ENCODE measurements at places on chromosomes 16 and 17. TPM values are rescaled to one million over a fixed set of nuclear protein-coding genes. Genes with fewer than 3 reads are reported as not detected.

PROCA1 gene
- total RNA-seq = 6.1 TPM

DNA sequence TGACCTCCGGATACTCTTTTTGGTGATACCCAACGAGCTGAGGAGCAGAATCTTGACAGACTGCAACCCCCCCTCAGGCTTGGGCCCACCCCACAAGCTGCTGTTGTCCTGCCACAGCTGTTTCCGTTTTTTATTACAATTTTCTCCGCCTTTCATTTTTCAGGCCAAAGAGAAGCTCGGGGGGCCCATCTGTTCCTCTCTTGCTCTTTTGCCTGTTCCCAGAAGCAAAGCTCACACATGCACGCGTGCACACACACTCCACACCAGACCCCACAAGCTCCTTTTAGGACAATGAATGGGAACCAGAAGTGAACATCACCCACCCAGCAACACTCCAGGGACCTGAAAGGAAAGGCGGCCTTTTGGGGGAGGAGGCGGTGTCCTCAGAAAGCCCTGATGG lies 16.3 kb downstream of the SOX9 start:
- H3K4me1 ChIP-seq = no peaks in the 10 kb centered on the region
- no peaks in the 10 kb centered on the region for H3K36me3 ChIP-seq
- no peak for DNase-seq
- no peaks in the 10 kb centered on the region for H3K27me3 ChIP-seq
- H3K4me3 ChIP-seq = no peak overlapping the region

DNA sequence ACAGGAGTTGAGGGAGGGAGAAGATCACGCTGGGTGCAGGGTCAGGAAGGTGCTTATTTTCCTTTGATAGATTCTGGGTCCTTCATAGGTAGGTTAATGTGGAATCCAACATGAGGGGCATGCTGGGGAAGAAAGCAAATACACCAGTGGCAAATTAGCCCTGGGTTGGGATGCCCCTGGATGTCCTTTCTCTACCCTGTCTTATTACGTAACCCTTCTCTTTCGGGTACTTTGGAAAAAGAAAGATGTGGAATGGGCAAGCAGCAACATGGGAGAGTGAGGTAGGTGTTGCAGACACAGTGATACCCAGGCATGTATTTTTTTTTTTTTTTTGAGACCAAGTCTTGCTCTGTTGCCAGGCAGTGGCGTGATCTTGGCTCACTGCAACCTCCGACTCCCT lies 9.1 kb downstream of the SLC7A6 start:
- peaks cover 59% of the 10 kb centered on the region for H3K36me3 ChIP-seq
- no peaks in the 10 kb centered on the region for H3K27me3 ChIP-seq
- no peak for DNase-seq

- H3K36me3 ChIP-seq = no peaks in the 10 kb centered on the region
- H3K4me3 ChIP-seq = no peak overlapping the region
- no peak for DNase-seq
- H3K27me3 ChIP-seq = peaks cover 6% of the 10 kb centered on the region
- H3K4me1 ChIP-seq = peaks cover 25% of the 10 kb centered on the region
Measured at GRCh38 chr17:80104321-80104955, 3.1 kb downstream of the GAA start.

GP2 gene
- total RNA-seq = not detected

AURKB gene
- total RNA-seq = 182 TPM

ATP1B2 gene
- total RNA-seq = not detected

DNA sequence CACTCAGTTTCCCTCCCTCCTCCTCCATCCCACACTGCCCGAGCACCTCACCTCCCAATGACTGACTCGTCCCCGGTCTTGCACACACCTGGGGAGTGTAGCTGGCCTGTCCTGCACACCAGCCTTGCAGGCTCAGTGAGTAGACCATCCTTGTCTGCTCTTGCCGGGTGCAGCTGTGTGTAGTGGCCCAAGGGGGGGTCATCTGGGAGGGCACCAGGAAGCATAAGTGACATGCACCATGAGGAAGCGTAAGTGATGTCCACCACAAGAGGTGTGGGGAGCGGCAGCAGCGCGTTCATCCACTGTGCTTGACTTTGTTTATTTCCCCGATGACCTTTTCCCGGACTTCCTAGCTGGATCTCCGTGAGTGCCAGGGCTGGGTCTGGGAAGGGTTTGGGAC lies 45.5 kb upstream of the CDR2 start:
- H3K4me1 ChIP-seq = no peaks in the 10 kb centered on the region
- no peaks in the 10 kb centered on the region for H3K27me3 ChIP-seq
- H3K36me3 ChIP-seq = peaks cover 26% of the 10 kb centered on the region
- no peak for DNase-seq

GRCh38 chr17:64964796-64965195 lies 45.5 kb upstream of the LRRC37A3 start:
- no peak overlapping the region for H3K4me3 ChIP-seq
- peaks cover 7% of the 10 kb centered on the region for H3K27me3 ChIP-seq
- no peak overlapping the region for H3K27ac ChIP-seq
- peaks cover 63% of the 10 kb centered on the region for H3K4me1 ChIP-seq
- no peak for DNase-seq

RNF40 gene
- total RNA-seq = 102 TPM

DNA sequence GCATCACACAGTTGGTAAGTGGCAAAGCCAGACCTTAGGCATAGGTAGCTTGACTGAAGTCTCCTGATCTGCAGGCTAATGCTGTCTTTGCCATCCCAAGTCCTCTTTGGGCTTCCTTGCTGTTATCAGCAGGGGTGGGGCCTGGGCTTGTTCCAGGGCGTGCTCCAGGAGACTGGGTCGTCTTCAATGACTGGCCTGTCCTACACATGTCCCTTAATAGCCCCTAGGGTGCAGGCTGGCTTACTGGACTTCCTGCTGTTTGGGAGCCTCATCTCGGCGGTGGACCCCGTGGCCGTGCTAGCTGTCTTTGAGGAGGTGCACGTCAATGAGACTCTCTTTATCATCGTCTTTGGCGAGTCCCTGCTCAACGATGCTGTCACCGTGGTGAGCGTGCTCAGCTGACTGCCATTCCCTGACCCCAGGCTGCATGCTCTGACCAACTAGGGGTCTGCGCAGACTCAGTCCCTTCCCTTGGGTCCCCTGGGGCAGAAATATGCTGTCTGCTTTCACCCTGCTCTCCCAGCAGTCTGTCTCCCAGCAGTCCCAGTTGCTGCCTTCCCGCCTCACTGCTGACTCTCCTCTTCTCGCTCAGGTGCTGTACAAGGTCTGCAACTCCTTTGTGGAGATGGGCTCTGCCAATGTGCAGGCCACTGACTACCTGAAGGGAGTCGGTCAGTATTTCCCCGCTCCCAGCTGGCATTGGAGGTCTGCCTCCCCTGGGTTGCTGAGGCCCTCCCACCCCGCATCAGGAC lies 6.2 kb downstream of the SLC9A5 start:
- DNase-seq = no peak
- H3K27me3 ChIP-seq = peaks cover 4% of the 10 kb centered on the region
- no peak overlapping the region for H3K4me3 ChIP-seq
- peaks cover 4% of the 10 kb centered on the region for H3K4me1 ChIP-seq
- H3K36me3 ChIP-seq = no peaks in the 10 kb centered on the region

DNA sequence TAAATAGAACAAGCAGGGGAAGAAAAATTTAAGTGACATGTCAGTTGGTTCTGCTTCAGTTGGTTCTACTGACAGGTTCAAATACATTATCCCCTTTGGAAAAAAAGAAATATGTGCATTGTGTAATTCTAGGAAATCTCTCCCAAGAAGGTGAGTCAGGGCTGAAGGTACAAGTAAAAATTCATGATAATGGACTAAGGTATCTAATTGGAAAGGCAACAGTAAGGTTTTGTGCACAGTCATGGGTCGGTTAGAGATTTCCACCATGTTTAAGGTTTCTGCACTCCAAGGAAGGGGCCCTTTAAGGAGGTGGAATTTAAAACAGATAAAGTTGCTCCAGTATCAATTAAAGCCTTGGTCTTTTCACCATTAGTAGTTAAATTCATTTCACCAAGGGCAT lies 17.9 kb upstream of the B4GALNT2 start:
- no peak overlapping the region for H3K4me3 ChIP-seq
- H3K4me1 ChIP-seq = no peaks in the 10 kb centered on the region
- H3K36me3 ChIP-seq = no peaks in the 10 kb centered on the region
- H3K27ac ChIP-seq = no peak overlapping the region

- H3K36me3 ChIP-seq = peaks cover 16% of the 10 kb centered on the region
- H3K27me3 ChIP-seq = no peaks in the 10 kb centered on the region
- no peak for DNase-seq
Measured at GRCh38 chr16:89407925-89408300, 82.4 kb downstream of the ANKRD11 start.

GRCh38 chr16:3983081-3983520 lies 102.6 kb upstream of the CREBBP start:
- no peak overlapping the region for H3K4me3 ChIP-seq
- no peaks in the 10 kb centered on the region for H3K36me3 ChIP-seq
- no peaks in the 10 kb centered on the region for H3K27me3 ChIP-seq
- DNase-seq = peak; percentile 48

NPIPB13 gene
- total RNA-seq = 24.3 TPM

DNA sequence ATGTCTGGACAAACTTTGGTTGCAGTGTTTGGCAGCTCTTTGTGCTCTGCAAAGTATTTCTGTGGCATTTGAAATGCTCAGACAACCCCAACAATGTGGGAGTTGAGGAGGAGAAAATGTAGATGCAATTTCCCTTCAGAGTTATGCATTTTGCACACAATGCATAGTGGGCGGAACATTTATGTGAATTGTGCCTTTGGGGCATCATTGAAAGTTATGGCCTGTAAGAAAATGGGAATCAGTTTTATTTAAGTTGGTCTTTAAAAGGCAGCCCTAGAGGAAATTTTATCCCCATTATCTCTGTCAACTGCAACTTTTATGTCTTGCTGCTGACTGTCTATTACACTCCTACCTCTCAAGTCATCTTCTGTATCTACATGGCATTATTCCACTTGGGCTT lies 176.2 kb downstream of the MAP2K6 start:
- no peak overlapping the region for H3K27ac ChIP-seq
- no peaks in the 10 kb centered on the region for H3K4me1 ChIP-seq
- no peak overlapping the region for H3K4me3 ChIP-seq
- H3K27me3 ChIP-seq = peaks cover 9% of the 10 kb centered on the region
- no peaks in the 10 kb centered on the region for H3K36me3 ChIP-seq

DNA sequence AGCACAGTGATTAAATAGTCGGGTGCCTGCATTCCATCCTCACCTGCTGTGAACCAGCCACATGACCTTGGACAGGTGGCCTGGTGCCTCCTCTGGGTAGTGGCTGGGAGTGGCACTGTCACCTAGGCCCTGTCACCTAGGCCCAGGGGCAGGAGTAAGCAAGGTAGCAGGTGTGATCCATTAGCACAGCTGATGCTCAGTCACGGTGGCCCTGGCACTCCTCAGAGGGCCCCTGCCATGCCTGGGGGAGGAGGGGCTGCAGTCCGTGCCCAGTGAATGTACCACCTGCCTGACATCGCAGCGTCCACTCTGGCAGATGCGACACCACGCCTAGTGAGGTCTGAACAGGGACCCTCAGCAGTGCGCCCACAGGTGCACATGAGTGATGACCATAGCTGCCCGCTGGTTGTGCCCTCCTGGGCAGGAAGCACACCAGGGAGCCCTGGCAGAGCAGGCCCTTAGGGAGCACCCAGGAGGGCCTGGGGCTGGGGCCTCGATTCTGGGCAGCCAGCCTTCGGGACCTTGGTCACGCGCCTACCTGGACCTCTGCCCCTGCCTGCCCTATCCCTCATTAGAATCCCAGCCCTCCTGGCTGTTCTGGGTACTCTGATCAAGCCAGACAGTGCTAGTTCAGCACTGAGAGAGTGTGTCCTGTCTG lies 33.1 kb upstream of the CRISPLD2 start:
- no peak overlapping the region for H3K27ac ChIP-seq
- H3K4me3 ChIP-seq = no peak overlapping the region
- no peaks in the 10 kb centered on the region for H3K36me3 ChIP-seq

GRCh38 chr16:78142788-78143187 lies 43.3 kb downstream of the WWOX start:
- no peak overlapping the region for H3K4me3 ChIP-seq
- H3K4me1 ChIP-seq = no peaks in the 10 kb centered on the region
- no peak overlapping the region for H3K27ac ChIP-seq
- no peaks in the 10 kb centered on the region for H3K36me3 ChIP-seq
- no peaks in the 10 kb centered on the region for H3K27me3 ChIP-seq

TMC6 gene
- 476 TPM for total RNA-seq

- H3K27me3 ChIP-seq = no peaks in the 10 kb centered on the region
- peak; percentile 88 for DNase-seq
- peaks cover 57% of the 10 kb centered on the region for H3K36me3 ChIP-seq
- peak overlapping the region; percentile 78 for H3K4me3 ChIP-seq
- H3K27ac ChIP-seq = peak overlapping the region; percentile 96
Measured at GRCh38 chr16:87956365-87957231, 5.4 kb downstream of the BANP start.

GRCh38 chr16:88967830-88968588 lies 9.0 kb downstream of the CBFA2T3 start:
- H3K36me3 ChIP-seq = no peaks in the 10 kb centered on the region
- DNase-seq = peak; percentile 37
- no peak overlapping the region for H3K4me3 ChIP-seq
- H3K27me3 ChIP-seq = peaks cover 8% of the 10 kb centered on the region
- no peak overlapping the region for H3K27ac ChIP-seq

DNA sequence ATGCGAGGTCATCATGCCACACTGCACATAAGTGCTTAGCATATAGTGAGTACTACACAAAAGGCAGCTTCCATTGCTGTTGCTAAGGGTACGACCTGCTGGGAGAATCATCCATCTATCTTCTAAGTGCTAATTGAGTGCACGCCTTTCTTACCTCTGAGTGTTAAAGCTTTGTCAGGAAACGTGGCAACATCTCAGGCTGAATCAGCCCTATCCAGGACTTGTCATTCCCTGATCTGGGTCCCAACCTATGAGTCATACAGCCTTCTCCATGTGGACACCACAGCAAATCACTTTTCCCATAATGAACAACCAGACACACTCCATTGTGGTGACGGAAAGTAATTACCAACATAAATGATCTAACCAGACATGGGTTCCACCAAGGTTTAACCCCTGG lies 201.1 kb upstream of the MAF start:
- no peak overlapping the region for H3K27ac ChIP-seq
- H3K27me3 ChIP-seq = no peaks in the 10 kb centered on the region
- DNase-seq = no peak

- DNase-seq = peak; percentile 63
- peaks cover 35% of the 10 kb centered on the region for H3K4me1 ChIP-seq
- peaks cover 12% of the 10 kb centered on the region for H3K36me3 ChIP-seq
- peaks cover 55% of the 10 kb centered on the region for H3K27me3 ChIP-seq
- peak overlapping the region; percentile 80 for H3K27ac ChIP-seq
Measured at GRCh38 chr16:54928411-54929089, 2.1 kb upstream of the IRX5 start.

MYBBP1A gene
- 76.7 TPM for total RNA-seq

IL34 gene
- total RNA-seq = 0.13 TPM

TPSG1 gene
- total RNA-seq = not detected

- no peak overlapping the region for H3K4me3 ChIP-seq
- H3K27ac ChIP-seq = no peak overlapping the region
- DNase-seq = no peak
- no peaks in the 10 kb centered on the region for H3K36me3 ChIP-seq
- peaks cover 13% of the 10 kb centered on the region for H3K4me1 ChIP-seq
- H3K27me3 ChIP-seq = no peaks in the 10 kb centered on the region
Measured at GRCh38 chr16:31023252-31023602, 10.1 kb upstream of the STX4 start.

RNF222 gene
- total RNA-seq = 0.29 TPM

- H3K36me3 ChIP-seq = no peaks in the 10 kb centered on the region
- peaks cover 22% of the 10 kb centered on the region for H3K4me1 ChIP-seq
- DNase-seq = no peak
- no peak overlapping the region for H3K4me3 ChIP-seq
- H3K27ac ChIP-seq = no peak overlapping the region
Measured at GRCh38 chr16:19132898-19133297, 19.1 kb downstream of the ITPRIPL2 start.

GRCh38 chr16:51938861-51939260 lies 608.1 kb downstream of the TOX3 start:
- H3K36me3 ChIP-seq = no peaks in the 10 kb centered on the region
- H3K4me3 ChIP-seq = no peak overlapping the region
- no peaks in the 10 kb centered on the region for H3K4me1 ChIP-seq
- no peaks in the 10 kb centered on the region for H3K27me3 ChIP-seq
- no peak overlapping the region for H3K27ac ChIP-seq
